ENCODE measurements at places on chromosomes 1 and 21.

- DNase-seq, result no peak
These were observed 16.3 kb upstream of the IFNLR1 start for GRCh38 chr1:24203404-24203803.

- DNase-seq, result no peak
These were observed 294.0 kb upstream of the C1orf87 start for GRCh38 chr1:60367532-60367931.

DNA sequence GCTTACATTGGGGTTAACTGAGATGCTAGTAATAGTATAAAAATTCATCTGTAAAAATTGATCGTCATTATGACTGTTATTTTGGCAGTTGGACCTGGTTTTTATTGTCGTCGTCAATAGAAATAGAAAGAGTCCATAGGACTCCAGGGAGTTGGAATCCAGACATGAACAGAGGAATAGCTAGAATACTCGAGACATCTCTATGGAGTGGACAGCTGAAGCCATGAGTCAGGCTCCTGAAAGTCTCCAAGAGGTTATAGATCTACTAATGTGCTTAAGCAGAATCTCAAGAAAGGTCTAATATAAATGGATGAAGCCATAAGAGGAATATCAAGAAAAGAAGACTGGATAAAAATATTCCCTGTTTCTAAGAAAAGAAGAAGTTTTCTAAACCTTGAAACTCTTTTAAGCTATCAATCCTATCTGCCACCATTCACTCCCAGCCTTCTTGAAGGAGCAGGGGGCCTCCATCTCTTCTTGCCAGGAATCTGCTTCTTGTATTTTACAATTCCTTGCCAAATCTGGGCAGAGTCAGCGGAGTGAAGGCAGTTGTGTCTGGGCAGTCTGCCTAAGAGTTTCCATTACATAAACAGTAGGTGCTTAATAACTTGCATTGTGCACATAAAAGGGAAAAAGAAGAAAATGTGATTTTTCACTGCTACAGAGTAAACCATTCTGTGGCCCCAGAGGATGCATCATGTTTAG is 163.3 kb downstream of the ST6GALNAC5 start:
- DNase-seq, result no peak

GRCh38 chr1:114126261-114127095 is 27.2 kb downstream of the SYT6 start:
- no peak for DNase-seq

GRCh38 chr1:233224311-233224710 is 71.2 kb downstream of the PCNX2 start:
- DNase-seq, result no peak

GRCh38 chr1:164577291-164577690 is 18.3 kb downstream of the PBX1 start:
- DNase-seq, result no peak

DNA sequence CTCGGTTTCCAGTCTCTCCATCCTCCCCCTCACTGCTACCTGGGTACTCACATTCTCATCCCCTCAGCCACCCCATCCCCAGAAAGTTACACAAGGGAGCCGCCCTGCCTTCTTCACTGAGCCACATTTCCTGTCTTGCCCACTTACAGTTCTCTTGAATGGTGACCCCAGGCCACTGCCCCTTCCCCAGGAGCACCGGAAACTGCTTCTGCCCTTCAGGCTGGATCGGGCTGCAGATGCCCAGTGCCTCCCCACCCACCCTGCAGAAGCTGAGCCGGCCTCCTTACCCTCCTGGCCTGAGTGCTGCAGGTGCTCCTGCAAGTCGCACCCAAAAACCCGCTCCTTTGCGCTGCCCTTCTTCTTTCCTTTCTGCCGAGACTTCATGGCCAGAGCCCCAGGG is 450 bp downstream of the ARHGAP30 start:
- no peak for DNase-seq

DNA sequence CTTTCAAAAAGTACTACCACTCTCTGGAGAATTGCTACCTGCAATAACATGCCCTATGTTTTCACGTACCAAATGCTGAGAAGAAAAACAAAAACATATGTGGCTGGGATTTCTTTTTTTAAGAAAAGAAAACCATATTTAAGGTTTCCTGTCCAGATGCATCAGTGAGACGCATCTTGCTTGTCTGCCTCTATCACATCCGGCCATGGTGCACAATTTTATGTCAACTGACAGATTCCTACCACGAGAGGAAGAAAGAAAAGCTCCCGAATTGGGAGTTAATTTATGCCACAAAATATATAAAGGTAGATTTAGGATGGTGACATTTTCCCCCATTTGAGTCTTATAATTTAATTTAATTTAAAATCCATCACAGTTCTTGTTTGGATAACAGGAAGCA is 62.3 kb upstream of the COL24A1 start:
- DNase-seq, result no peak

- no peak for DNase-seq
These were observed 9.0 kb downstream of the GSTM5 start for GRCh38 chr1:109721042-109721441.

- DNase-seq, result no peak
These were observed 67.9 kb downstream of the CYYR1 start for GRCh38 chr21:26505211-26505610.

- no peak for DNase-seq
These were observed 37.1 kb upstream of the RAP1GAP start for GRCh38 chr1:21706151-21706835.

GRCh38 chr1:35223084-35223630 is 30.2 kb upstream of the SFPQ start:
- no peak for DNase-seq

DNA sequence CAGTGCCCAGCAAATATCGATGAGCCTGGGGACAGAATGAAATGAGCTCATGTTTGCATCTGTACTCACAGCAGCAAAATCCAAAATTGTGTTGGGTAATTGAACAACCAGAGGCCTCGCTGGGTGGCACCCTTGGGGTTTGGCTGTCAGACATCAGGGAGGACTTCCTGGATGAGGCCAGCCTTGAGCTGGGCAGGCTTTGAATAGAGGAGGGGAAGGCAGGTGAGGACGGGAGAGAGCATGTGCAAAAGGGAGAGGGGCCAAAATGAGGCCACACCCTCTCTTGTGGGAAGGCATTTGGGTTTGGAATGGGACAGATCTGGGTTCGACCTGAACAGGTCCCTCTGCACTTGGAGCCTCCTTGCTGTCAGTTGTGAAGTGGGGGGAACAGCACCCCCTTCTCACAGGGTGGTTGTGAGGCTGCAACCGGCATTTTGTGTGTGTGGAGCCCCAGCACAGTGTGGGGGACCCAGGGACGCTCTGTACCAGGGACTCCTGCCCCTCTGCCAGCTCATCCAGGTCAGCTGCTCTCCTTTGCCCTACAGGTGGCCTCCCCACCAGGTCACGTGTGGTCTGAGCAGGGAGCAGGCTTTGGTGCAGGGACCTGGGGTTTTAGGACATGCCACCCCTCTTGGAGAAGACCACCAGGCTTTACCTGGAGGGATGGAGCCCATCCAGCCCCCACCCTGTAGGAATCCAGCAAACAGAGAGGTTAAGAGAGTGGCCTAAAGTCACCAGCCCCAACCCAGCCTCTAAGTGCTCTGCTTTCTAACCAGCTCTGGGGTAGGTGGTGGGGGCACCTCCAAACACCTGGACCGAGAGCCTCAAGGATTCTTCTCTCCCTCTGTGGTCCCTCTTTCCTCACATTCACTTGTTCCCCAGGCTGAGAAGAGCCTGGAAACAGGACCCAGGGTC is 521.8 kb downstream of the PTPRU start:
- no peak for DNase-seq

DNA sequence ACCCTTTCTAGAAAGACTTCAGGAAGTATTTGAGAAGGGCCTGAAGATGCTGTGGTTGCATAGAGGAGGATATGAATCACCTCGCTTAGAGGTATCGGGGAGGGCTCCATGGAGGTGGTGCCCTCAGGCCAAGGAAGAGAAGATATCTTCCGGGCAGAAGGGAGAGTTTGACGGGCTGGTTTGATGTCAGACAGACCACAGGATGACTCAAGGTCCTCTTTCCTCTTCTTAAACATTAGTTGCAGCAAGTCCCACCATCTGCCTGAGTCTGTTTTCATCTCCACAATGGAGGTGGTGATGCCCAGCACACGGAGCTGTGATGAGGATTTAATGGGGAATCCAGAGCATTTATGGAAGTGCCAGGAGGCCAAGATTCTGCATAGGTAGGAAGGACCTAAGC is 25.1 kb upstream of the RUNX3 start:
- DNase-seq, result no peak

GRCh38 chr1:44068442-44068921 is 37.2 kb upstream of the SLC6A9 start:
- no peak for DNase-seq

DNA sequence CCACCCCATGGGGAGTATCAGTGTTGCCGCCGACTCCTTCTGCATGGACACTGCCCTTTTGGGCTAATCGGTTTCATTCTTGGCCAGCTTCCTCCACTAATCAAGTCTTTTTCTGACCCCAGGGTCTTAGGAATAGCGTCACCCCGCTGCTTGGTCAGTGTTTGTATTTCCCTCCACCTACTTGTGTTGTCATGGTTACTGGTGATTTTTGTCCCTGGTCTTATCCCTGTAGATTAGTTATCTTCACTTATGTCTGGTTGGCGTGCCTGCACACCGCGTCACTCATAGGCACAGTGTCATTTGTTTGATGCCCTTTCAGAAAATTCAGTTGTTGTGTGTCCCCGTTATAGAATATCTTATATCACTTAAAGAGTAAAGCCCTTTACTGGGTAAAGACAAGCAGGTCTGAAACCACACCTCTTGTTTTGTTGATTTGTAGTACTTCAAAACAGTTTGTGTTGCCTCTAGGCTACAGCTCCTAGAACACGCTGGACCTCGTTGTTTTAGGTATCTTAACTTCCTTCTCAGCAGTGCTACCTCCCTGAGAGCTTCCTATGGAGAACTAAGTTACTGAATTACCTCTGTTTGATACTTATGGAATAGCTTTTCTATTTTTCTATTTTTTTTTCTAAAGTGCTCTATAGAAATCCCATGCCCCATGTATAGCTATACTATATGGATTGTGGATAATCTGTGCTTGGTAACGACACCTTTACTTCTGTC is 868 bp downstream of the PPP1R12B start:
- DNase-seq, result no peak

DNA sequence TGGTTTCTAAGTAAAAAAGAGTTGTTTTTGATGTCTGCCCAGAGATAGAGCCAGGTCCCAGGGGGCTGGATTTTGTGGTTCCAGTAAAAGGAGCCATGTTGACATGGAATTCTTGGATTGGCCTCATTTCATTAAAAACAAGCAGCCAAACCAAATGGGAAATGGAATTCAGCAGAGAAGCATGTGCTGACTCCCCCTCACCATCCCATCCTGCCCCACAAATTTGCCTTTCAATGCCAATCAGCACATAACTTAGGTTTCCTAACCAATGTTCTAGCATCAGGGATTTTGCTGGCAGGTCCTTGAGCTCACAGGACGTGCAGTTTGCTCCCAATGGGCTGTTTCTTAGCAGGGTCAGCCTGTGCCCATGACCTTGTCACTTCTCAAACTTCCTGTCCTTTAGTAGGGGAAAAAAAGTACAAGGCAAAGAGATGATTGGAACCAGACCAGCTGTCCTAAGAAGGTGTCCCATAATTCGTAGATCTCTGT is 101.5 kb upstream of the GADD45A start:
- no peak for DNase-seq

DNA sequence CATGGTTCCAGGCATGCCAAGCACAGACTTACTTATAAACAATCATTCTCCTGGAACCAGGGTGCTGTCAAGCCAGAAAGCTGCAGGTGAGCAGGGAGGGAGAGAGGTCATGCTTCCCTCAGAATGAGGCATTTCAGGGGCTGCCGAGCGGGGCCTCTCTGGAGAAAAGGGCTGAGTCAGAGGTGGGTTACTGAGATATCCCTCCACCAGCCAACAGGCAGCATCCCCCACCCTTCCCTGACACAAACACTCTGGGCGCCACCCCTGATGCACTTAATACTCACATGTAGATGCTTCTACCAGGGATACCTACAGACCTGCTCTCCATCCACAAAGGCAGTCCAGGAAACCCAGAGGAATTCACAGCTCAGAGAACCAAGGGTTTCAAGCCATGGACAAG is 13.1 kb downstream of the STK40 start:
- no peak for DNase-seq

GRCh38 chr1:115850937-115851336 is 10.0 kb upstream of the NHLH2 start:
- no peak for DNase-seq

- no peak for DNase-seq
These were observed 38.8 kb downstream of the HEATR1 start for GRCh38 chr1:236565530-236565929.

DNA sequence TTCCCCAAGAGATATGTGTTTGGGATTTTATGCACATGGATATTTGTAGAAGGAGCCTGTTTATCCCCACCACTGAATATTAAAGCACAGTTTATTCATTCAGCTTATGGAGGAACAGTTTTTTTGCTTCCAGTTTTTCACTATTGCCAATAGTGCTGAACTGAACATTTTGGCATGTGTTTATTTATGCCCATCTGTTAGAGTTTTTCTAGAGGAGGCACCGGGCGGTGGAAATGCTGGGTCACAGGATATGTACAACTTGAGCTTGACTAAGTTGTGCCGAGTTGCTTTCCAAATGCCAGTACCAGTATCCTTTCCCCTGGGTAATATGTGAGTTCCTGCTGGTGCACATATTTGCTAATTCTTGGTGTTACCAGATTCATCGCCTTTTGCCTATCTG is 111.3 kb downstream of the GREM2 start:
- no peak for DNase-seq

GRCh38 chr1:227926216-227926791 is 21.4 kb downstream of the WNT9A start:
- no peak for DNase-seq

- DNase-seq, result no peak
These were observed 33.4 kb downstream of the CYP2J2 start for GRCh38 chr1:59892841-59893811.

DNA sequence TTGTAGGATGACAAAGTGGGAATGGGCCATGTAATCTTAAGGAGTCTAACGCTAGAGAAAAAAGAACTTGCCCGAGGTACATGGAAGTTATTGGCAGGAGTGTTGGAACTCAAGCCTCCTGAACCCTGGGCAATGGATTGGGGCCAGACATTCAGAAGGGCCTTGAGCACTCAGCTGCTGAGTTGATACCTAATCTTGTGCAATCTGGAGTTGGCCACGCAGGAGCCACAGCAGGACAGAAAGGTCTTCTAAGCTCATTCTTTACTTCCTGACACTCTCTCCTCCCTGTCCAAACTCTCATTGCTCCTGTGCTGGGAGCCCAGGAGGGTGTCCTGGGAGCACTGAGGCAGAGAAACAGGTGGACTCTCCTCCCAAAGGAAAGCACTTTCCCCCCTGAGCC is 25.1 kb upstream of the CSF1 start:
- DNase-seq, result no peak

- DNase-seq, result no peak
These were observed 818 bp upstream of the TFAP2E start for GRCh38 chr1:35572296-35572695.

GRCh38 chr1:201982082-201982622 is 296 bp upstream of the RNPEP start:
- DNase-seq, result no peak

DNA sequence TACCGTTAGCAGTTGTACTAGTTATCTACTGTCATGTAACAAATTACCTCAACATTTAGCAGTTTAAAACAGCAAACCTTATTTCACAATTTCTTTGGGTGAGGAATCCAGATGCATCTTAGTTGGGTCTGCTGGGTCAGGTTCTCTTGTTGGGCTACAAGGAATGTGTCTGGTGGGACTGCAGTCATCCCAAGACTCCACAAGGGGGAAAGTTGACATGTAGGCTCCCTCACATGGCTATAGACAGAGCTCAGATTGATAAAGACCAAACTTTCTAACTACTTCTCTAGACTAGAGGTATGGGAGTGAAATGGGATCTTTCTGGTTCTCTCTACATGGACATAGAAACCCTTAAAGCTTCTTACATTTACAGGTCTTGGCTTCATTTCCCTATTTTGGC is 160.9 kb downstream of the UCK2 start:
- no peak for DNase-seq

All from NCI-H1048 (cell line).